Adrenal gland (tissue), 19 donors: ENCODE measurements at places on chromosomes 6 and 20. TPM values are rescaled to one million over a fixed set of nuclear protein-coding genes. Genes with fewer than 3 reads are reported as not detected.

- no peak for DNase-seq
Observed at GRCh38 chr20:11296951-11297350, 620.7 kb upstream of the BTBD3 start.

GRCh38 chr6:1613688-1614447 lies 4.2 kb downstream of the FOXC1 start:
- no peak for DNase-seq

DNA sequence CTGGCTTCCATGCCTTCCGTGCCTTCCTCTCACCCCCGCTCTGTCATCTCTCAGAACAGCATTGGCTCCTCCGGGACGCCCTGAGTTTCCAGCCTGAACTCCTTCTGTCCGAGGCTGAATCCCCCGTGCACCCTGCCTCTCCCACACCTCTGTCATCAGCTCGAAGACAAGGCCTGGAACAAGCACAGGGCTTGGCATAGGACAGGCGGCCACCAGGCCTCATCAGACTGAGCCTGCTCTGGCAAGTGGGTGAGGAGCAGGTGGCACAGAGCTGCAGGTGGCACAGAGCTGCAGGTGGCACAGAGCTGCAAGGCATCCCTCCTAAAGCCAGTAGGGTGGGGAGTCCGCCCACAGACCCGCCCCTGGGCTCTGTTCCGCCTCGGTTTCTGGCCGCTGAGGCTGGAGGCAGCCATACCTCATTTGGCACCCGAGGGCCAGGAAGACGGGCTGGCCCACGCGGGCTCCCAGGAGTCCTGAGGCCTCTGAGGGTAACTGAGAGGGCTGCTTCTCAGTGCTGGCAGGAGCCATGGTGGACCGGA lies 60.2 kb downstream of the EZR start:
- DNase-seq = no peak

- DNase-seq = peak; percentile 48
Observed at GRCh38 chr20:34538671-34539123, 19.8 kb upstream of the MAP1LC3A start.

- peak; percentile 46 for DNase-seq
Observed at GRCh38 chr20:31606804-31607639, 1.9 kb downstream of the ID1 start.

- DNase-seq = no peak
Observed at GRCh38 chr6:35356391-35356790, 14.0 kb downstream of the PPARD start.

Gene PPIL6
- total RNA-seq = 1.8 TPM

Gene HLA-DRB1
- 175 TPM for total RNA-seq

Gene TAP1
- 65.2 TPM for total RNA-seq

Gene ATP6V1G2
- 4.8 TPM for total RNA-seq

Gene MLN
- not detected for total RNA-seq
